Right cardiac atrium (tissue), 5 donors: ENCODE measurements at places on chromosomes 13 and 19. TPM values are rescaled to one million over a fixed set of nuclear protein-coding genes. Genes with fewer than 3 reads are reported as not detected.
A peak's percentile ranks its signal among the peaks of the same experiment; 100 is the strongest.

Gene BIVM
- 25.5 TPM for total RNA-seq

Gene SIGLEC7
- total RNA-seq: 2.4 TPM

Gene STOML3
- total RNA-seq: not detected

Gene APOC1
- 10.0 TPM for total RNA-seq

Gene ZNF556
- total RNA-seq: 0.25 TPM

Gene CPB2
- not detected for total RNA-seq

Gene GIPR
- 12.2 TPM for total RNA-seq

Gene ZNF793
- 6.0 TPM for total RNA-seq

Gene SPTBN4
- total RNA-seq: 3.2 TPM

Gene ZNF530
- 4.7 TPM for total RNA-seq

GRCh38 chr13:63436325-63436668 lies 2020.6 kb upstream of the PCDH20 start:
- DNase-seq: no peak

GRCh38 chr19:18629166-18630088 lies 7.4 kb upstream of the KLHL26 start:
- DNase-seq: peak; percentile 70

DNA sequence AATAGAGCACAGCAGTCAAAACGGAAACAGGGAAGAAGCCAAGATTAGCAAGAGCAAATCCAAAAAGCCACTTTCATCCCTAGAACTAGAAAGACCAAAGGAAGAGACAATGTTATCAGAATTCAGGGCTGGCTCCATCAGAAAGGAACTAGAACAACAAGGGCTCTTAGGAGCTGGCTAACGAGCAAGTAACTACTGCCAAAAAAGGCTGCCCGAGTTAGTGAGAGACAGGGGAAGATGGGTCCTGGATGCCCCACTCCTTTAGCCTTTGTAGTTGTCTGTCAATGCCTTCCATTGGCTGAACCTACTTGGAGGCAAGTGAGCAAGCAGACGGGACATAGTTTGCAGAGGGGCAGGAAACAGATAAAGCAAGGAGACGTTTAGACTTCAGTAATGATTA lies 240.4 kb downstream of the KLF12 start:
- DNase-seq: no peak

- DNase-seq: peak; percentile 36
Measured at GRCh38 chr13:98405107-98405571, 171.8 kb downstream of the STK24 start.

- DNase-seq: no peak
Measured at GRCh38 chr19:33481863-33482262, 39.7 kb downstream of the PEPD start.

GRCh38 chr13:75440100-75440499 lies 41.9 kb downstream of the TBC1D4 start:
- DNase-seq: no peak

GRCh38 chr19:15313649-15314279 lies 18.6 kb downstream of the BRD4 start:
- no peak for DNase-seq

DNA sequence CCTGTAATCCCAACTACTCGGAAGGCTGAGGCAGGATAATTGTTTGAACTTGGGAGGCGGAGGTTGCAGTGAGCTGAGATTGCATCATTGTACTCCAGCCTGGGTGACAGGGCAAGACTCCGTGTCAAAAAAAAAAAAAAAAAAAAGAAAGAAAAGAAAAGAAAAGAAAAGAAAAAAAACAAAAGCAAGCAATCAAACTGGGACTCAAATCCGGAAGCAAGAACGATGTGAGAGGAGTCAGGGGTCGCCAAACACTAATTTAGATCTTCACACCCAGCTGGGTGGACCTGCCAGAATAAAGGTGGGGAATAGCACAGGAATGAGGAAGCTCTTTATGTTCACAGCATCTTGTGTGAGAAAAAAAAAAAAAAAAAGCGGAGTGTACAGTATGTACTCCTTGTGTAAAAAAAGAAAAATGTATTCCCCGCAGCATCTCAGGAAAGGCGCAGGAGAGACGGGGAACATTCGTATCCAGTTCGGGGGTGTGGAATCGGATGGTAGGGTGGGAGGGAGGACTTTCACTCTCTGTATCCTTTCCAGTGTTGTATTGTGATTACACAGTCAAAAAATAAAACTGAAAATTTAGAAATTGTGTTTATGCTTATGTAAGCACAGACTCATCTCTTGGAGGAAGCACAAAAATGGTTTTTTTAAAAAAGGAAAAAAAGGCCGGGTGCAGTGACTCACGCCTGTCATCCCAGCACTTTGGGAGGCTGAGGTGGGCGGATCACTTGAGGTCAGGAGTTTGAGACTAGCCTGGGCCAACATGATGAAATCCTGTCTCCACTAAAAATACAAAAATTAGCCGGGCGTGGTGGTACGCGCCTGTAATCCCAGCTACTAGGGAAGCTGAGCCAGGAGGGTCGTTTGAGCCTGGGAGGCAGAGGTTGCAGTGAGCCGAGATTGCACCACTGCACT lies 7.6 kb downstream of the DNAJB1 start:
- peak; percentile 44 for DNase-seq

- no peak for DNase-seq
Measured at GRCh38 chr19:50191216-50191615, 12.2 kb upstream of the MYH14 start.

GRCh38 chr13:48194379-48194754 lies 38.6 kb upstream of the ITM2B start:
- DNase-seq: no peak

DNA sequence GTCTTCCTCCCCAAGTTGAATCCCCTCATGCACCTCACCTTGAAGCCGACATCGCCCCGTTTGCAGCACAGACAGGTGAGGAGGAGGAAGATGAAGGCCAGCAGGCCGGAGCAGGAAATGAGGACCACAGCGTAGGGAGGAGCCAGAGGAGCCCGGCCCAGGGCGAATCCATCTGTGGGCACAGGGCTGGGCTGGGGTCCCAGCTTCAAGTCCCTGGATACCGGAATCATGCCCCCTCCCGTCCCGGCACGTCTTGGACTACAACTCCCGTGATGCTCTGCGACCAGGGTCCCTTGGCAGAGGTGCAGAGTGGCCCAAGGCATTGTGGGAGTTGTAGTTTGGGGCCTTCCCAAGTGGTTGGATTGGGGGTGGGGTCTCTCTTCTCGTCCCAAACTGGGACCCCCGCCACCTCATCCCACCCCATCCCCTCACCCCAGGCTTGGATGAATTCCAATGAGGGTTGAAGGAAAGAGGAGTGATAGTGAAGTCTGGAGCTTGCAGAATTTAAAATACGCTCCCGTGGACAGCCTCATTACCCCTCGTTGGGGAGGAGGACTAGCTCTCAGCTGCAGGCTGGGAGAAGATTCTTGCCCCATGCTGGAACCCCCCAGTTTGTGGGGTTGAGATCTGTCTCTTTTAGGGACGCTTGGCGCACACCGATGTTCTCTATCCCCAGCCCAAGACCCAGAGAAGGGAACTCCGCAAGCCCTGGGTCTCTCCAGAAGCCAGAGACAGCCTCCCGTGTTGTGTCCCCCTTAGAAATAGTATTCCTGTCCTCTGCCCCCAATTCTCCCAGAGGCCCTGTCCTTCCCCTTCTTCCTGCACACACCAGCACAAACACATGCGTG lies 990 bp downstream of the LMTK3 start:
- DNase-seq: peak; percentile 86

DNA sequence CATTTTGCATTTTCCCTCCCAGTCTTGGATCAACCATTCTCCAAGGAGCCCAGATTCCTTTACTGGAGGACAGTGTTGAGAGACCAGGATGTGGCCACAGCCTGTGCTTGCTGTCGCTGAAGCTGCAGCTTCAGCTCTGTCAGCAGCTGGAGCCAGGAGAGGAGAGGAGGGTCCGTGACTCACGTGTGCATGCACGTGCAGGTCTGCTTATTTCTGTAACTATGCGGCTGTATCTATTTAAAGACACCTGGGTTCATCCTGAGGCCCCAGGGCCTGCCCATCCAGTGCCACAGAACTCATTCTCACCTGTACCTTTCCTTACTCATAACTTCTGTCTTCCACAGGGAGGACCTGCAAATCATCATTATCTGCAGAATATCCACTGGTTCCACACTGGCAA lies 8.2 kb upstream of the LAMP1 start:
- no peak for DNase-seq

DNA sequence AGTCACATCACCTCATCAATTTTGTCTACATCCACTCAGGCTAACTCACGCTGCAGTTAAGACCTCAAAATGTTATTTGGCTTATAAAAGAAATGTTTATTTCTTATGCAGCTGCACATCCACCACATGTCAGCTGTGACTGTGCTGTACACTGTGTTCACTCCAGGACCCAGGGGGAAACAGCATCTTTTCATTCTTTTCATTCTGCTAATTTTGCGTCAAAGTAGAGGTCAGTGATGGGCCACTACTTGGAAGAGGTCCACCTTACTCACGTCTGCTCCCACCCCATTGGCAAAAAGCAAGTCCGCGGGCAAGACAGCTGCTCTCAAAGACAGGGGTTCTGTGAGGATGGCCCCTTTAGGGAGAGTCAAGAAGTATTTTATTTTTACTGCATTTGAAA lies 4.5 kb upstream of the DCT start:
- DNase-seq: no peak

DNA sequence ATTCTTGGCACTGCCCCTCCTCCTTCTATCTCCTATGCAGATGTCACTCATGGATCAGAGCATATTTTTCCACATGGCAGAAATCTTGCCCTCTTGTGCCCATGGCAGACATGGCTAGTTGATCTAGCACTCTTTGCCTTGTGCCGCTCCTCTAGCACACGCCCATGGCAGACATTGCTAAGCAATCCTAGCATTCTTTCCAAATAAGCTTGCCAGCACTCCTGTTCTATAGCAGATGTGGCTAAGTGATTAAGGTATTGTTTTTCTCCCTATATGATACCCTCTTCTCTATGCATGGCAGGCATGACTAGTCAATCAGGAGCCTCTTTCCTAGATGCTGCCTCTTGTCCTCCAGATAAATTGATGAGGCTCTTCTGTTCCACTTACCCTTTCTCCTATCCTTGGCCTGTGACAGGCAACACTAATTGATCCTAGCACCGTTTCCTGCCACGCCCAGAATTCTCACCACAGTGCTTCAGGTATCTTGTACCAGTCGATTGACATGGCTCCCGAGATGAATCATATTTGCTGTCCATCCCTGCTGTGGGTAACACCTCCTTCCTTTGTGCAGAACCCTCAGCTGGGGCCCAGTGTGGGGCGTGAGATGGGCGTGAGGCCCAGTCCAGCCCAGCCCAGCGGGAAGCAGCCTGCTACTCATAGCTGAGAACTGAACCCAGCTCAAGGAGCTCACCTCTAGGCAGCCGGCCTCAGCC lies 26.9 kb downstream of the TMED1 start:
- no peak for DNase-seq

- no peak for DNase-seq
Measured at GRCh38 chr13:112052213-112052612, 14.7 kb upstream of the SOX1 start.

- no peak for DNase-seq
Measured at GRCh38 chr13:111219950-111220349, 100.5 kb upstream of the TEX29 start.

DNA sequence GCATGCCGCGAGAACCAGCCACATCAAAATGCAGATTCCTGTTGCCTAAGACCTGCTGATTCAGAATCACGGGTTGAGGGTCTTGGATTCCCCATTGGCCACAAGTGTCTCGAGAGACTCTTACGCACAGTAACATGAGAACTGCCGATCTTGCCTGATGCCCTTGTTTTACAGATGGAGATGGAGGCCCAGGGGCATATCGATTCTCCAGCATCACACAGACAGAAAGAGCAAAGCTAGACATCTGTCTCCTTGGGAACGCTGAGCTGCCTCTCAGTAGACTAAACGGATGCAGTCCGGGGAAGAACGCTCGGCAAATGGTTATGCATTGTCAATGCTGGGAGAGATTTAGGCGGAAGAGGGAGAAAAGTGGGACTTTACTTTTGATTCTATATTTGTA lies 5.4 kb downstream of the NLRP12 start:
- DNase-seq: no peak

GRCh38 chr13:99078017-99078771 lies 100.3 kb upstream of the DOCK9 start:
- no peak for DNase-seq

GRCh38 chr19:49680421-49681351 lies 3.6 kb downstream of the PRMT1 start:
- DNase-seq: peak; percentile 97

DNA sequence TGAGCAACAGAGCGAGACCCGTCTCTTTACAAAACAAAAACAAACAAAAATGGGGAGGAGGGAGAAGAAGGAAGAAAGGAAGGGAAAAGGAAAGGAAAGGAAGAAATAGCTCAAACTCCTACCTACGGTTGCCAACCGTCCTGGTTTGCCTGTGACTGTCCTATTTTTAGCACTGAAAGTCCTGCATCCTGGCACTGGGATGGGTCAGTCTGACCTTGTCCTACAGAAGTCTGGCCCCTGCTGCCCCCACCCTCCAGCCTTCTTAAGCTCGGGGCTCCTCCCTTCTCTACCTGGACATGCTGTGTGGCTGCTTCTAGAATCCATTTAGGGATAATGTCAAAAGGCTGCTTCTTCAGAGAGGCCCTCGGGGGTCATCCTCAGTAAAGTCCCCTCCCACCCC lies 1.2 kb upstream of the STXBP2 start:
- no peak for DNase-seq

DNA sequence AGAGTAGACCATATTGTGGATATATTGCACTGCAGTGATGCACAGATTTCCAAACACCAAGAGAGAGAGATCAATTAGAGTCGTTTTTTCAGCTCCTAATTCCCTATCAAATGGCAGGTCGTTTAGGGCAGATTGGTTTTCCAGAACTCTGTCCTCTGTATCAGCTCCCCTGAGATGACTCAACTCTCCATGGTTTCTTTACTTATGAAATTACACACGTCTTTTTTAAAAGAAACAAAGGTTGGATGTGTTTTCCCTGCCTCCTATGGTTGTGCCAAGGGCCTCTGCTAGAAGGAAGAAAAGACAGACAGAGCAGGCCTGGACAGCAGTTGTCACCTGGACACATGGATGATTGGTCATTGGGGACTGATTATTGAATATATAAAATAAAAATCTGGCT lies 478.1 kb upstream of the NBEA start:
- DNase-seq: no peak

DNA sequence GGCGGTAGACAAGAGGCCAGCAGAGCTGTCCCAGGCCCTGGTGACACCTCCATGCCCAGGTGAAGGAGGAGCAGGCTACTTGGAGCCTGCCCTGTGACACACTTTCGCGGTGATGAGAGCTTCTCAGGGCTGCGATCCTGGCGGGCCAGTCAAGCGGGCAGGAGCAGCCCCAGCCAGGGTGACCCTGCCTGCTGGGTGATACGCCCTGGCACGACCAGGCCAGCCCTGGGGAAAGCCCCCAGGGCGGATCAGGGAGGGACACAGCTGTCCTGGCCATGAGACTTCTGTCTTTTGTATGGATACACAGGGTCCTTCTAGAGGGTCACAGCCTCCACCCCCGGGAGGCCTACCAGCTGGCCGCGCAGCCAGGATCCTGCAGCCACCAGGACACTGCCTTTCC lies 13.1 kb downstream of the DNM2 start:
- DNase-seq: no peak

GRCh38 chr13:29861694-29862110 lies 11.3 kb upstream of the UBL3 start:
- no peak for DNase-seq

- DNase-seq: no peak
Measured at GRCh38 chr13:99314640-99315176, 7.5 kb upstream of the GPR183 start.
